CD4-positive, alpha-beta T cell treated with Interleukin-17A for 4 hours (primary cell): ENCODE measurements at places on chromosomes 5 and 9.

GRCh38 chr9:88922091-88922490 lies 69.2 kb upstream of the S1PR3 start:
- DNase-seq, result peak; percentile 62

- no peak for DNase-seq
Measured at GRCh38 chr5:142654578-142655058, 31.3 kb downstream of the FGF1 start.

DNA sequence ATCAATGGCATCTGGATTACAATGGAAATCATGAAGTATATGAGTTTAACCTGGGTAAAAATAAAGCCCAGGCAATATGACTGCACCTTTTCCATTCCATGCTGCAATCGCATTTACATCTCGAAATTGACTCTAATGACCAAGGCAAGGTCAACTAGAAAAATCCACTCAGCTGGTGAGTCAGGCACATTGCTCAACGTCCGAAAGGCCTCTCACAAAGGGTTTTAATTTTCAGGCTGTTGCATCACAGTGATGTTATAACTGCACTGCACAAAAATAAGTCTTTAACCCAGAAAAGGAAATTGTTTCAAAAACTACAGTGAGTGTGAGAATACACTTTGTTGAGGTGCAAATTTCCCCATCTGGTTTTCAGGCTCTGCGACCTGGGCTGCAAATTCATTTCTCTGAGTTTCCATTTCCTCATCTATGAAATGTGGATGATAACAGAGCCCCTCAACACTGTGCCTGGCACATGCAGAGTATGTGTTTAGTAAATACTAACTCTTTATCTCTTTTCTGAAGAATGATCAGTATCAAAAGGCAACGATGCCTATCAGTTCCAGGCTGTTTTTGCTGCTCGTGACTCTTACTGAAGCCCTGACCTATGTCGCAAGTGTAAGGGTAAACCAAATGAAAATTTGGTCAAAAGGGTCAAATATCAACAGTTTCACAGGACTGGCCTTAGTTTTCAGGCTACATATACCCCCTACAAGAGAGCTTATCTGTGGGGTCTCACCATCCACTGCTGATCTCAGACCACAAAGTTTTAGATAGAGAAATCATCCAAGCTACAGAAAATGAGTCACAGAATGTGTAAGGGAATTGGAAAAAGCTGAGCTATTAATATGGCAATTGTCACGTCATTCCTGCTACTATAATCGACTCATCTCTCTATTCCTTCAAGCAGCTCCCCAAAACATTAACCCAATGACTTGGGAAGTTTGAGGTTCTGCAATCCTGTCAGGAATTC lies 4.1 kb downstream of the NFIL3 start:
- no peak for DNase-seq

- no peak for DNase-seq
Measured at GRCh38 chr5:66174338-66174737, 30.2 kb downstream of the SREK1 start.
